Activated T-cell treated with anti-CD3 and anti-CD28 coated beads, Interleukin-2, amount 50 U/mL, for 4 hours (primary cell): ENCODE measurements at places on chromosomes 12 and 14. TPM values are rescaled to one million over a fixed set of nuclear protein-coding genes. Genes with fewer than 3 reads are reported as not detected.

DNA sequence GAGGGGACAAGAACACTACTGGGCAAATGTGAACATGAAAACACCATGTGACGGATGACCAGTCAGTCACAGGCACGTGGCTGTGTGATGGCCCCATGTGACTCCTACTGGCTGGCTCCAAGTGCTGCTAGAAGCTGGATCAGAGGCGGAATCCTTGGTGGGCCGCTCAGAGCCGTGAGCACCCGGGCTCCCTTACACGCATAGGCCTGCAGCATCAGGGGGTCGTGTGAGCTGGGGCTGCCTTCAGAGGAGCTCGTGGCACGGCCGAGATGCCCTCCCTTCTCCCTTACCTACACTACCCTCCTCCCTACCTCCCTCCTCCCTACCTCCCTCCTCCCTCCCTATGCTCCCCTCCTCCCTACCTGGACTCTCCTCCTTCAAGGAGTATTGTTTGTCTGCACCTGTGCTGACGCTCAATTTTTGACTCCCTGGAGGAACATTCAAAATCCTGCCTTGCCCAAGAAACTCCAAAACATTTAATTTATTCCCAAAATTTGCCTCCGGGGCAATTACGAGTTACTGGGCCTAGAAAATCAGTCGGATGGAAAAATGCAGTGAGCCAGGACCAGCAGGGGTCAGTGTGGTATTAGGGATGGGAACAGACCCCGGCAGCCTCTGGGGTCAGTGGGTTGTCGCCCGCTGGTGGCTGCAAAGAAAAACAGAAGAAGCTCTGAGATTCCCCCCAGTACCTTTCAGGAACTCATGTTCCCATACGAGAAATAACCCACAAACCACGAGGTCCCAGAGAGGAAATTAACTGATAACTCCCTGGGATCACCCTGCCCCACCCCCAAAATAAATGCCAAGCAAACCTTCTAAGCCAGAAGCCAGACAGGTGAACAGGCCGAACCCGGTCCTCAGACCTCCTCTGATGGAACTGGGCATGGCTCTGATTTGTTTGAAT, 61.3 kb downstream of the C14orf132 start:
- peak; percentile 60 for DNase-seq

The PLBD1 gene
- total RNA-seq, result 0.43 TPM

DNA sequence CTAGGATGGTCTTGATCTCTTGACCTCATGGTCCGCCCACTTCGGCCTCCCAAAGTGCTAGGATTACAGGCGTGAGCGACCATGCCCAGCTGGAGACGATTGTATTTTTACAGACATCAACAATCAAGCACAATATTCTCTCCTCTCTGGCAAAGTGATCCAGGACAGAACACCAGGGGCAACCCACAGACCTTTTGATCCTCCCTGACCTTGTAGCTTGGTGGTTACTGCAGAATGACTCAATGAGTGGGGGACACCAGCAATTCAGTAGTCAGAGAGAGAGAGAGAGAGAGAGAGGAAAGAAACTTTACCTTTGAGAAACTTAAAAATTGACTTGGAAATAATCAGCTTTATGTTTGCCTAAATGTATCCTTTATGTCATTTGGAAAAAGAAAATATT, 51.2 kb downstream of the DRAM1 start:
- no peak for DNase-seq

The PPM1H gene
- total RNA-seq, result 0.19 TPM

The NYNRIN gene
- total RNA-seq, result 0.05 TPM

DNA sequence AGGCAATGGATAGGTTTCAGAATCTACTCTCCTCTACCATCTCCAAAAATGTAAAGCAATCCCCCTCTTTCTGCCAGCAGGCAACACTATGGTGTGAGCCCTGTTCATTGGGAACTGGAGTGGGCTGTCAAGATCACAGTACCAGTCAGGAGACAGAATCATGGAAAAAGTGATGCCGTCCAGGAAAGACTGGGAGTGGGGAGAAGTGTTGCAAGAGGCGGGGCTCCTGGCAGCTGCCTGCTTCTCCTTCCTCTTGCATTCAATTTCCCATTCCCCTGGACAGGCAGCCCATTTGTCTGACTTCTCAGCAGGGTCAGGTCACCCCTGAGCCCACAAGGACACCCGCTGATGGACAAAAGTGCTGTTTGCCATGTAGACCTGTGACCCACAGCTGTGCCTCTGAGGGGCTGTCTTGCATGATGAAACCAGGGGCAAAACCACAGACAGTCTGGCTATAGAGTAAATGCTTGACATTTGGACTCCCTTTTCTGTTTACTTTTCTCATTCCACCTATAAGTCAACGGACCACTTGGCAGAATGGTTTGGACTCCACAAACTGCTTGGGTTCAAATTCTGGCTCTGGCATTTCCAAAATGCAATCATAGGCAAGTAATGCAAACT, 30.1 kb upstream of the RPH3A start:
- no peak for DNase-seq

- DNase-seq, result no peak
Observed at GRCh38 chr12:93847517-93848474, 170.6 kb downstream of the CRADD start.

DNA sequence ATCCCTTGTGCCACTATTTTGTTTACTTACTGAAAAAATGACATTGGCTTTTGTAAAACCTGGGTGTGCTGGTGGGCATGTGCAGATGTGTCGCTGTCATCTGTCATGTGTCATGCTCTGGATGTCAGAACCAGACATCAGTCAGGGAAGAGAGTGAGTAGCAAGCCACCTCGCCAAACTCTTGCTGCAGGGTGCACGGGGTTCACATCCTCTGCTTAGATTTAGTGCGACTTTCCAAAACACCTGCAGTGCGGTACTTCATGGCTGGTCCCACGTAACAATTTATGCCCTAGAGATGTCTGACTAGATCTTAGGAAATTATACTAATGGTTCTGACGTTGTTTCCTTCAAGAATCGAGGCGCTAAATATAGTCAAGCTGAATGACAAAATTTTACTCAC, 106.7 kb downstream of the CRADD start:
- DNase-seq, result peak; percentile 39

DNA sequence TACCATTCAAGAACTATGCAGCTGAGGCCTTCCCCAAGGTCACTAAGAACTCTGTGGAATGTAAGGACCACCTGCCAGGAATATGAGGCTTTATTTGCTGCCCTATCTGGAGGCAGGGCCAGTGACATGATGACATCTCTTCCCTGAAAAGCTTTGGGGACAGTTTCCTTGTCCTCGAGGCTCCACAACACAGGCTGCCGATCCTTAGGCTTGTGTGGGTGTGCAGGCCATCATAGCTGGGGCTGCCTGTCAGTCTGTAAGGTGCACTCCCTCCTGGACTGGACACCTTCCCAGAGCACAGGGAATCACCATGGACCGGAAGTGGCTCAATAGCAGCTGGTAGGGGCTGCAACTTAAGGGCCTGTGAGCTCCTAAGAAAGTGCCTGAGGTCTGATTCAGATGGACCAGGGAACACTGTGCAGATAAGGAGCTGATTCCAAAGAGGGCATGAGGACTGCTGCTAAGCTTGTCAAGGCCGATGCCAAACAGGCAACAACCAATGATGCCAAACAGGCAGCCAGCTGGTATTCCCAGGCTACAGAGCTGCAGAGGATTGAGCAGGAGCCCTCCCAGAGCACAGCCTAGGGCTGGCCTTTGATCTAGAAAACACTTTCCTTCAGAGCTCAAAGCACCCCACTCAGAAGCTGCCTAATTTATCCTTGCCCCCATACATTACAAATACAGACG, 84.3 kb downstream of the CRACR2A start:
- no peak for DNase-seq

DNA sequence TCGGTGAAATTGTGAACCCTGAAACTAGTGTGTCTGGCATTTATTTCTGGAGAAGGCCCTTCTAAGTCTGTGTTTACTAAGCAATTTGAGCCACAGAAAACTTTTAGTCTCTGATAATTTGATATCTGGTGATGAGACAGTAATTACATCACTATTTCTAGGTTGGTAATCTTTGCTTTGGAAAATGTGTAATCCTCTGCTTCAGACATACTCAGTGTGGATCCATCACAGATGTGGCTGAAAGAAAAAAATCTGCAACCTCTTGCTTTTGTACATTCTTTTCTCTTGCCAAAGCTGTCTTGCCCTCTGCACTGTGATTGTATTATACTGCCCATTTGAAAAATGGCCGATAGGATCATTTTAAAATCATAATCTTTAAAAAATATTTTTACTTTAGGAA, 78.1 kb downstream of the PELI2 start:
- no peak for DNase-seq

The KRT2 gene
- not detected for total RNA-seq

GRCh38 chr12:24615967-24616411, 332.9 kb downstream of the BCAT1 start:
- no peak for DNase-seq

DNA sequence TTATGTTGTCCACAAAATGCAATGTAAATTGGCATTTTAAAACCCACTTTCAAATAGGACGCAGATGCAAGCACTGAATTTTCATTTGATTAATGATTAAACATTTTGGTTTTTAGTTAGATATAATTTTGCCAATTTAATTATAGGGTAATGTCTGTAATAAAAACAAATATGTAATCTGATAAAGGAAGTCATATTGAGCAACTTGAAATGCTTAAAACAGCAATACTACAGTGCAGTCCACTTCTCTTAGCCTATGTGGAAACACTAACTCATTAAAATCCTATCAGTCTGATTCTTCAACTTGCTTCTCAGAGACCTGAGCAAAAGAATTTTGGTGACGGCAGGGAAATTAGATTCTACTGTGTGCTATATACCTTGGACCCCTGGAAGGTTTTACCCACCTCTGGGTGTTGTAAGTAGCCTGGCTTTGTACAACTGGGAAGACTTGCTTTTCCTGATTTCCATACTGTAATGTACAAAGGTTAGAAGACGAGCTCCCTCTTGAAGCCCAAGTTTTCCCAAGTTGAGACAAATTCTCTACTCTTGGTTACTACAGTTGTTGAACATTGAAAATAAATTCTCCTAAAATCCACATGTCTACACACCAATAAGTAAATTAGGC, 4.1 kb downstream of the TRHDE start:
- DNase-seq, result no peak

The GNG2 gene
- total RNA-seq, result 42.9 TPM

DNA sequence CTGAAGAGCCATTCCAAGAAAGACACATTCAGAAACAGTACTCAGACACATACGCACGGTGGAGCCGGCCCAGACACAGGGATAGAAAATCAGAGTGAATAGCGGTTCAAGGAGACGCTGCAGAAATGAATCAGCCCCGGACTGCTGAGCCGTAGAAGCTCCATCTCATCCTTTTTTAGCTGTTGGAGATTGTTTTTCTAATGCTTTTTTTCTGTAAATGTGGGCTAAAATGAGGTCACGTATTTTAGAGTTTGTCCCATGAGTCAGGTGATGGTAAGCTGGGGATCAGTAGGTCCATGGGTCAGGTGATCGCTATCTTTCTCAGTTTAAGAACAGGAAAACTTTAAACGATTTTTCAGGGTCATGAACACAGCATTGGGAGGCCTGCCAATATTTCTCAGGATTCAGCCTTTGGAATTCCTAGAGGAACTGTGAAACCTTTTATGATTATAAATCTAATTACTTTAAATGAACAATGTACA, 202.4 kb downstream of the ITPR2 start:
- DNase-seq, result no peak

The GPR137C gene
- total RNA-seq, result not detected

DNA sequence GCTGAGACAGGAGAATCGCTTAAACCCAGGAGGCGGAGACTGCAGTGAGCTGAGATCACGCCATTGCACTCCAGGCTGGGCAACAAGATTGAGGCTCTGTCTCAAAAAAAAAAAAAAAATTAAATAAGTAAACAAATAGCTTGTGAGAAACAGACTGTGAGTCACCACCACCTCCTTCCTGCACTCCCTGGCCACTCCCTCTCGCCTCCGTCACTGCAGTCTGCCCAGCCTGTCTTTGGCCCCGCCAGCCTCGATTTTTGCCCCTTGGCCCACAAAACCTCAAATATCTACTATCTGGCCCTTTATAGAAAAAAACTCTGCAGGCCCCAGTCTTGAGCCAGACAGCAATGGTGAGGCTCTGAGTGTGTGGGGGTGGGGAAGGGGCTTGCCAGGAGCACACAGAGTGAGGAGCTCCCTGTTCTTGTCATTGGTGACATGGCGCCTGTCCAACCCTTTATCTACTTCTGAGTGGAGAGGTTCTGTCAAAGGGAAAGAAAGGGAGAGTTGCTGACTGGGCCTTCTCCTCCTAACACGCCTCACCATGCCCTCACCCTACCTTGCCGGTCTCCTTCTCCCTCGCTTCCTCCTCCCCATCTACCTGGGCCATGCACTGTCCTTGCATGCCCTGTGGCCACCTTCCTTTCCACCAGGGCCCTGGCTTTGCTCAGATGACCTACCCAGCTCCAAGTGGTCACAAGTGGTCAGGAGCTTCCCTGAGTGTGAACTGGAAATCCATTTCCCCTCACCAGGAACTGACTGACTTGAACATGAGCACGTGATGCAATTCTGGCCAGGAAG, 22.1 kb downstream of the LGMN start:
- DNase-seq, result no peak

The NRXN3 gene
- not detected for total RNA-seq

DNA sequence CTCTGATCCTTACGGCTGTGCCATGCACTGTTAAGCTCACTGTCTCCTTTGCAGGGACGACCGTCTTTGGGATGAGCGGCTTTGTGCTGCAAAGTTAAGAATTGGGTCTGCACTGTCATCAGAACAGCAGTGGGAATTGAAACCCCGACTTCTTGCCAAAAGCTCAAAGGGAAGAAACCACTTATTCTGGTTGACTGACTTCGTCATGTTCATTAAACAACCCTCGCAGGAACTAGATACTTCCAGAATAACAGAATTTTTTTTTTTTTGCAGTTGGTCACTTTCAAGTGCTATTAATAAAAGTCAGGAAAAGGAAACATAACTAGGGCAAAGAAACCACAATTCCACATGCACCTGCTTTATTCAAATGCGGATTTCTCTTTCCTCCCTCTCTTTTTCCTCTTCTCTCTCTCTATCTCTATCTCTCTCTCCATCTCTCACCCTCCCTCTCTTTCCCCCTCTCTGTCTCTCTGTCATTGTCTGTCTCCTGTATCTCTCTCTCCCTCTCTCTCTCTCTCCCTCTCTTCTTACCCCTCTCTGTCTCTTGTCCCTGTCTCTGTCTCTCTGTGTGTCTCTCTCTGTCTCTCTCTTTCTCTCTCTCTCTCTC, 12.3 kb upstream of the GLT1D1 start:
- DNase-seq, result no peak

- no peak for DNase-seq
Observed at GRCh38 chr12:40635141-40635731, 57.0 kb upstream of the CNTN1 start.

The ASIC1 gene
- 2.8 TPM for total RNA-seq
